ENCODE measurements at places on chromosomes 3 and 15.

DNA sequence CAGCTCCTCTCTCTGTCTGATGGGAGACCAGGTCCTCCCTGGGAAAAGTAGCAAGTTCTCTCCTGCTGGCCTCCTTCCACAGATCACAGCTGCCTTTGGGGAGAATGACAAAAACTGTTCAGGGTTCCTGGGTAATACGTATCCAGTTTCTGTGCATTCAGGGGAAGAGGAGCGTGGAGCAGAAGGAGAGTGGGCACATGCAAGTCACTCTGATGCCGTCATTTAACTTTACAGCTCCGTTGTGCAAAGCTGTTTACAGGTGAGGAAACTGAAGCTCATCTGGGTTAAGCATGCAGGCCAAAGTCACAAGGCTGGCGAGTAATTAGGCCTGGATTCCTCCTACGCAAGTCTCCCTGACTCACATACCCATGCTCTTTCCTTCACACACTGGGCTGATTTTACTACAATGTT lies 7.5 kb upstream of the TM4SF1 start:
- no peak for DNase-seq

DNA sequence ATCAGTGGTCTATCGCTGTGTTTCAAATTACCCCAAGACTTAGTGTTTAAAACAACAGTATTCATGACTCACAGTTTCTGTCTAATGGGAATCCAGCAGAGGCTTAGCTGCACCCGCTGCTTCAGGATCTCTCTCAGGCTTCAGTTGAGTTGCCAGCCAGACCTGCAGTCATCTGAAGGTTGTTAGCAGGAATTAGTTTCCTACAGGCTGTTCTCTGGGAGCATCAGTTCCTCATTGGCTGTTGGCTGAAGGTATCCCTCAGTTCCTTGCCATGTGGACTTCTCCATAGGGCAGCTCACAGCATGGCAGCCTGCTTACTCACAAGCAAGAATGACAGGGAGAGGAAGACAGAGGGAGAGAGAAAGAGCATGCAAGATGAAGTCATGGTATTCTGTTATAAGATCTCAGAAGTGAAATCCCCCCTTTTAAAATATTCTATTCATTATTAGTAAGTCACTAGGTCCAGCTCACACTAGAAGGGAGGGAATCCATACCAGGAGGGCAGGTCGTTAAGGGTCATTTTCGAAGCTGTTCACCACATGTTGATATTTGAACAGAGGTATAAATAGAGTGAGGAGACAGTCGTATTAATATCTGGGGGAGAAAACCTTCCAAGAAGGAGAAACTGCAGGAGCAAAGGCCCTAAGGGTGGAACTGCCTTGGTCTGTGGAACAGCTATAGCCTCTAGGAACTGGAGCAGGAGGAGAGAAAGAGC lies 473.9 kb upstream of the PPP2R3A start:
- DNase-seq, result no peak

DNA sequence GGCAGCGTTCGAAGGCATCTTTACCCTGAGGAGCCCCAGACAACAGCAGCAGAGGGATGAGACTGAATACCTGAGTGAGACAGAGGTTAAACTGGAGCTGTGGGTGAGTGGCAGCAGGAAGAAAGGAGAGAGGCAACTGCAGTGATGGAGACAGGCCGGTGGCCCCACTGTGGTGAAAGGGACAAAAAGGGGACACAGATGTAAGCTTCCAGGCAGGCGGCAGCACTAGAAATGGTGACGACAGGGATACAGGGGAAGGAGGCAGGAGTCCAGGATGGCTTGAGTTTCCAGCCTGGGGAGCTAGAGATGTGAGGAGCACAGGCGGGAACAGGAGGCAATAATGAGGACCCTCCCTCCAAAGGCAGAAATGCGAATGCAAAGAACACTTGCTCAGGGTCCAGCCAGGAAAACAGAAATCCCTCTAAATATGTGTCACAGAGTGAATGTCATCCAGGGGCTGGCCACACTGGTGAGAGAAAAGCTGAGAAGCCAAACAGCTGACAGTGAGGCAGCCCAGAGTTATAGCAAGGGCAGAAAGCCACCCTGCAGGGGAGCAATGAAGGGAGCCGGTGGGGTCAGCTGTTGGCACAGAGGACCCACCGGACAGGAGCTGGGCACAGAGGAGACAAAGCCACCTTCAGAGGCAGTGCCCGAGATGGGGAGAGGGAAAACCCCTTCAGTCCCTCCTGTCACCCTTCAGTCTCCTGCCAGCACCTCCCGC lies 70.1 kb downstream of the TBC1D2B start:
- DNase-seq, result no peak

DNA sequence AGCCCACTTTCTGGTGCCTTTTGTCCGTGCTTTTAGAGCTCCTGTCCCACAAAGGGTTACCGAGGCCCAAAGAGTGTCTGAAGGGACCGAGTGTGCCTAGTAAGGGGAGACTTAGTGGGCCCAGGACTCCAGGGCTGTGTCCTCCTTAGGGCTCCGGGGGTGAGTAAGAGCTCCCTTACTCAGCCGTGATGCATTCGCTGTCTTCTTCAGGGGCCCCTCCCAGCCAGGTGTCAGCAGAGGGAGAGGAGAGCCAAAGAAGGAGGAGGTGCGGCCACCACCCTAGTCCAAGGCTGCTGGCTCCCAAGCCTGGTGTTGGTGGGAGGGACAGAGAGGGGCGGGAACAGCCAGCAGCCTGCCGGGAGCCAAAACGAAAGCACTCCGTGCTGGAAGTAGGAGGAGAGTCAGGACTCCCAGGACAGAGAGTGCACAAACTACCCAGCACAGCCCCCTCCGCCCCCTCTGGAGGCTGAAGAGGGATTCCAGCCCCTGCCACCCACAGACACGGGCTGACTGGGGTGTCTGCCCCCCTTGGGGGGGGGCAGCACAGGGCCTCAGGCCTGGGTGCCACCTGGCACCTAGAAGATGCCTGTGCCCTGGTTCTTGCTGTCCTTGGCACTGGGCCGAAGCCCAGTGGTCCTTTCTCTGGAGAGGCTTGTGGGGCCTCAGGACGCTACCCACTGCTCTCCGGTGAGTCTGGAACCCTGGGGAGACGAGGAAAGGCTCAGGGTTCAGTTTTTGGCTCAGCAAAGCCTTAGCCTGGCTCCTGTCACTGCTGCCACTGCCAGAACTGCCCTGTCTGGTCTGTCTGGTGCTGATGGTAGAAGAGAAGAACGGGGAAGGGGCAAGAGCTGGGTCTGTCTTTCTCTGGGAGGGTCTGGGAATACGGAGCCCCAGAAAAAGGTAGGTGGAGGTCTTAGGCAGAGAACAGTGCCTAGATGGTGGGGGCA lies at the start of gene IL17RC:
IL17RC (plus strand) TSS at position 365 of the 947 bp plus-strand sequence; CDS start at position 583, 218 bp downstream.
- peak; percentile 30 for DNase-seq

DNA sequence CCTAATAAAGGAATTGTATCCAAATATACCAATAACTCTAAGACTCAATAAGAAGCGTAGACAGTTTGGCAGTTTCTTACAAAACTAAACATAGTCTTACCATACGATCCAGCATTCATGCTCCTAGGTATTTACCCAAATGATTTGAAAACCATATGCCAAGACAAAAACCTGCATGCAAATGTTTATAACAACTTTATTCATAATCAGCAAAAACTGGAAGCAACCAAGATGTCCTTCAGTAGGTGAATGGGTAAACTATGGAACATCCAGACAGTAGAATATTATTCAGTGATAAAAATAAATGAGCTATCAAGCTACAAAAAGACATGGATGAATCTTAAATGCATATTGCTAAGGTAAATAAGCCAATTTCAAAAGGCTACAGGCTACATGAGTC lies 58.4 kb downstream of the SYN2 start:
- no peak for DNase-seq

- no peak for DNase-seq
These were observed 199.2 kb downstream of the GHSR start for GRCh38 chr3:172249039-172249438.

DNA sequence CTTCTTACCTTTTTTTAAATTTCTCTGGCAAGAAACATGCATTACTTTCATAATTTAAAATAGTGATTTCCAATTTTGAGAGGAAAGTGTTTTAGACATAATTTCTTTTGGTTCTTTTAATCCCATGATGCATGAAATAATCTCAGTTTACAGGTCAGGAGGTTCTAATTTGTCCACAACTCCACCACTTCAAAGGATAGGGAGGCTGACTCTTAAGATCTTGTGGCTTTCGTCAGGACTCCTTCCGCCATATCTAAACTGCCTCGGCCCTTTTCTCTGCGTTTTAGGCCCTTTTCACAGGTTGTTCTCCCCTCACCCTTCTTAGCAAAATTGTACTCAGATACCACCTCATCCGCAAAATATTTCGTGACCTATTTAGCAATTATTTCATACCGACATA lies 8.0 kb downstream of the DYNC1LI1 start:
- DNase-seq, result no peak

DNA sequence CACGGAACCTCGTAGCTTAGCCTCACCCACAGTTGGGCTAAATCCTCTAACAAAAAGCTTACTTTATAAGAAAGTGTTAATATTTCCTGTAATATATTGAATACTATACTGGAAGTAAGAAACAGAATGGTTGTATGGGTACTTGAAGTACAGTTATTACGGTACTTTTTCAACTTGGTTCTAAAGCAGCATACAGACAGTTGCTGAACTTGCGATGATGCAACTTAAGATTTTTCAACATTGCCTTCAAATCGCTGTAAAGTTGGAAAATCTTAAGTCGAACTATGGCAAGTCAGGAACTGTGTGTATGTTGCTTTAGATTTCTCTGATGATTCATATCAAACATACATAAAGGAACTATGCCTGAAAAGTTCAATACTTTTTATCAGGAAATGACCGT lies 204.4 kb upstream of the C2CD4B start:
- DNase-seq, result no peak

- DNase-seq, result no peak
These were observed 2.4 kb downstream of the PML start for GRCh38 chr15:73996939-73997338.

- no peak for DNase-seq
These were observed 45.8 kb upstream of the FSIP1 start for GRCh38 chr15:39828374-39828931.

- no peak for DNase-seq
These were observed 664.4 kb upstream of the CBLB start for GRCh38 chr3:106533093-106533787.

DNA sequence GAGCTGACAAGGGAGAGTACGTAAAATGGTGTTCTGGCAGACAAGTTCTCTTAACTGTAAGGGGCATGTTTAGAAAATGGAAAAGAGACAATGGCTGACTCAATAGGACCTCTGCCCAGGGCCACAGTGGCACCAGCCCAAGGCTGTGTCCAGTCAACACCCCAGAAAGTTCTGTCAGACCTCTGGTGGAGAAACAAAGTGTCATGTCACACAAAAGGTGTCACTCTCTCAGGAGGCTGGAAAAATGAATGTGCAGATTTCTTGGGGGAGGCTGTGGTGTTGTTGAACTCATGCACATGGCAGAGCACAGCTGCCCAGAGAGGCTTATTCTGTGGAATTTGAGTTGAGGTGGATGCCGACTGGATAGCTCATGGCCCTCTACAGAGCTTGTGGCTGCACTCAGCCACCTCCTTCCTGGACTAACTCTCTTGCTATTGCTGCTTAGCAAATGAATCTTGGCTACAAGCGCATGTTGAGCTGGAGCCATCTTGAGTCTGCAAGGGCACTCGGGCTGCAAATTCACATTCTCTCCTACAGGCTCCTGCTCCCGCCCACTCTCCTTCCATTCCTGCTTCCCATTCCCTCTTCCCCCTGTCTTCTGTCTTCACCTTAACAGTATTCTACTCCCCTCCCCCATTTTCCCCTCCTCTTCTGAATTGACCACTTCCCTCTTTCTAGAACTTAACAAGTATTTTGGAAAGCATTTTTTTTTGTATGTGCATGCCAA lies 55.8 kb upstream of the SLC7A14 start:
- DNase-seq, result no peak

GRCh38 chr15:39535466-39535865 lies 45.4 kb upstream of the THBS1 start:
- no peak for DNase-seq

GRCh38 chr3:21718161-21718765 lies 32.7 kb downstream of the ZNF385D start:
- no peak for DNase-seq

- DNase-seq, result no peak
These were observed 13.8 kb downstream of the EFCC1 start for GRCh38 chr3:129014793-129015345.

DNA sequence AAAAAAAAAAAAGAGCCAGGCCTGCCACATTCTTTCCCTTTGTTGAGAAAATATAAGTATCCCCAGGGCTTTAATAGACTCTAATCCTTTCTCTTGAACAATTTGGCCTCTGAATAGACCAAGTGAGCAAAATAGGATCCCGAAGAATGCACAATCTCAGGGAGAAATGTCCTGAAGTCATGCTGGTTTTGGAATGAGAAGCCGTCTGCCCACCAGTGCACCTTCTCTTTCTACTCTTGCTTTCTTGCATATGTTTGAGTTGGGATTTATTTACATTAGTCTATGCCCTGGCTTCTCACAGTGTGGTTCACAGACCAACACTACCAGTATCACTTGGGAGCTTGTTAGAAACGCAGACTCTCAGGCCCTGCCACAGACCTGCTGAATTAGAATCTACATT lies 153.0 kb downstream of the ZNF621 start:
- DNase-seq, result no peak

GRCh38 chr15:35757361-35757760 lies 211.4 kb upstream of the DPH6 start:
- DNase-seq, result no peak

- DNase-seq, result no peak
These were observed 269.1 kb downstream of the WDR72 start for GRCh38 chr15:53490341-53490740.

DNA sequence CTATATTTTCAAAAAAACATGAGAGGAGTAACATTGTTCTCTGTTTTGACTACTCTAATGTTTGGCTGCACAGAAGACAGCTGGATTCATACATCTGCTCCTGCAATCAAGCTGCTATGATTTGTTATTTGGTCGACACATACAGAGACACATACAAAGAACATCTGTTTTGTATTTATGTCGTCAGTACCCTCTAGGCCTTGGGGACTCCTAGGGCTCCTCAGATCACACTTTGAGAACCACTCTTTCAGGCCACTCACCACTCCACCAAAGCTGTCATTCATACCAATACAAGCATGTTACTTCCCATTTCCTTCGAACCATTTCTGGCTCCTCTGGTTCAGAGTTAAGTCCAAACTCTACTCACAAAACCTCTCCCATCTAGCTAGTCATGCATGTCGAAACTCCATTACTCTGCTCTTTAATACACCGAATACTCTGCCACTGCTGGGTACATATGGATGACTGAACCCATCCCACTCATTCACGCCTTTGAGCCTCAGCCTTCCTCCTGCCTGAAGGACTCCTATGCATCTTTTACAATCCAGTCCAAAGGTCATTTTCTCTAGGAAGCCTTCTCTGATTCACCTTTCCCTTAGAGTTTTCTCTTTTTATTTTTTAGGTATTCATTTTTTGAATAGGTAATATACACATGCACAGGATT lies 102.9 kb upstream of the ARHGEF3 start:
- no peak for DNase-seq

GRCh38 chr15:40716165-40716564 lies 21.2 kb downstream of the RAD51 start:
- DNase-seq, result no peak

DNA sequence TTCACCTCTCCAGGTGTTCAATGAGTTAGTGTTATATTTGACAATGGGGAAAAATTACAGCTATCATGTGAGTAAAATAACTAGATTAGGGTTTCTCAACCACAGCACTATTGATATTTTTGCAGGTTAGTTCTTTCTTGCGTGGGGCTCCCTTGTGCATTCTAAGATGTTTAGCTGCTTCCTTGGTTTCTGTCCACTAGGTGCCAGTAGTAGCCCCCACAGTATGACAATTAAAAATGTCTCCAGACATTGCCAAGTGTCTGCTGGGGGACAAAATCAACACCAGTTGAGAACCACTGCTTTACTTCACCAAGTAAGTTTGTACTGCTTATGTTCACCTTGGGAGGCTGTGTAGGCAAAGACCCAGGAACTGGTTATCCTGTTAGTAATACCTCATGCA lies 618.7 kb downstream of the EDEM1 start:
- DNase-seq, result no peak

GRCh38 chr15:57651445-57651844 lies 55.1 kb upstream of the POLR2M start:
- no peak for DNase-seq

Measured in stimulated activated CD8-positive, alpha-beta memory T cell treated with anti-CD3 and anti-CD28 coated beads, Interleukin-2, amount 100 ng/mL, for 48 hours (primary cell).